Activated CD8-positive, alpha-beta memory T cell treated with anti-CD3 and anti-CD28 coated beads, Interleukin-2, amount 50 U/mL, for 4 hours (primary cell): ENCODE measurements at places on chromosomes 13 and 19.
A peak's percentile ranks its signal among the peaks of the same experiment; 100 is the strongest.

DNA sequence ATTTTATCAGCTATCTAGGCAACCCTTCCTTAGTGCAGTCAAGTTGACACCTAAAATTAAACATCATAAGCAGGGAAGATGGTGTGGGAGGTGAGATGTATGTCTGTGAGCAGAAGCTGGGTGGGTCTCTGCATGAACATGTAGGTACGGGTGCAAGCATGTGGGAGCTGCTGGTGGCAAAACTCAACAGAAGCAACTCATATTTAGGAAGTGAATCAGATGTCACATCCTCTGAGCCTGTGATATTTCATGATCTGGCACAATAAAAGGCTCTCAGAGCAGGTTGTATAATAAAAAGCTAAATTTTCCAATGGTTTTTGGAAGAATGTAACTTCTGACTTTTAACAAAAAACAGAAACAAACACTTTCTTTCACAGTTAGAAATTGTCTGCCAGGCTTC lies 44.4 kb downstream of the C1QTNF9 start:
- no peak for DNase-seq

DNA sequence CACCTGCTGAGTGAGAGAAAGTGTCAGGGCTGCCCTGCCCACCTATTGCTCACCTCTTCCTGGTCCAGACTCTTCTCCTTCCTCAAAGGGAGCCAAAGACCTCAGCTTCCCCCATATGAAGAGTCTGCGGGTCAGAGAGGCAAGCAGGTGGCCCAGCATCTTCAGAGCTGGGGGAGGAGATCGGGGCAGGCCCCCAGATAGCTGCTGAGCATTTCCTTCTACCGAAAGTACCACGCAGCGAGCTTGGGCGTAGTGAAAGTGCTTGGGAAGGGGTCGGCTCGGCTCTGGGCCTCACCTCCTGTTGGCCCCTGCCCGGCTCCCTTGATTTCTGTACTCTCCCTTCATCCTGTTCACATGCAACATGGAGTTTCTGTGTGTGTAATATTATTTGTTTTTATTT lies 12.2 kb upstream of the ZNF536 start:
- no peak for DNase-seq

- no peak for DNase-seq
These were observed 7.1 kb upstream of the ACTN4 start for GRCh38 chr19:38640368-38640767.

- no peak for DNase-seq
These were observed 40.9 kb upstream of the PSG9 start for GRCh38 chr19:43310221-43310620.

DNA sequence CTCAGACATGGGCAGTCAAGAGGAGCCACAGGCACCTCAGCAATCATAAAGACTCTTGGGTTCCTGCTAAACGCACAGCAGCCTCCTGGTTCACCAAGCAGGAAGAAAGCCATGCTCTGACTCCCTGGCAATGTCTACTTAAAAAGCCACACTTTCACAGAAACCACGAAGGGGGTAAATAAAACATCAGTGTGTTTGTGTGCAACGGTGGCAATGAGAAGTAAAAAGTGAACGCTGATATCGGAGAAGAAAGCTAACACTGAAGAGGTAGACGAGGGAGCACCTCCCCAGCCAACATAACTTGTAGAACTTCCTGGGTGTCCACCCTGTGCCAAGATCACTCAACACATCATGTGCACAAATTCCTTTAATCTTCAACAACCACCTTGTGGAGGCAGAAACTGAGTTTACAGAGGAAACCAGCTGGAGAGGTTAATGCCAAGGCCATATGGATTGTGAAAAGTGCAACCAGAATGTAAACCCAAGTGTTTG lies 30.2 kb downstream of the HSPH1 start:
- no peak for DNase-seq

- DNase-seq = peak; percentile 98
These were observed at the start of gene U2AF2 for GRCh38 chr19:55654868-55655647. U2AF2 (plus strand) TSS chr19:55655035; CDS start chr19:55655105, 70 bp downstream.

DNA sequence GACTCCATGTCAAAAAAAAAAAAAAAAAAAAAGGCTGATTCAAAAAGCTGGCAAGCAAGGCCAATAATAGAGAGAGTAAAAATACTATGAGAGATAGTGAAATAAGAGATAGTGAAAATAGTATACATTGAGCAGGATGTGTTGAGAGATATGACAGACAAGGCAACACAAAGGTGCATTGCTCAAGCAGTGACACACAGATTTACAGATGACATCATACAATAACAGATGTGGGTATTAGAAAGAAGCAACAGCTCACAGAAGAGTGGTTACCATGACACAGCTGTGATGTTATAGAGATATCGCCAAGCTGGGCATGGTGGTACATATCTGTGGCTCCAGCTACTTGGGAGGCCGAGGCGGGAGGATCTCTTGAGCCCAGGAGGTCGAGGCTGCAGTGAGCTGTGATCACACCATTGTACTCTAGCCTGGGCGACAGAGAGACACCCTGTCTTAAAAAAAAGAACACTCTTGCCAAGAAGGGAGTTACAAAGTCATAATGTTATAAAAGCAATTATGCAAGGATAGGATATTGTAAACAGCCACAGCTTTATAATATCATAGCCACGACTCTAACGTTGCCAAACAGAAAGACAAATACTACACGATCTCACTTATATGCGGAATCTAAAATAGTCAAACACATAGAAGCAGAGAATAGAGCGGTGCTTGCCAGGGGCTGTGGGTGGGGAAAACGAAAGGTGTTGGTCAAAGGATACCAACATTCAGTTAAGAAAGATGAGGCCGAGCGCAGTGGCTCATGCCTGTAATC lies 10.3 kb downstream of the TNFSF9 start:
- no peak for DNase-seq

DNA sequence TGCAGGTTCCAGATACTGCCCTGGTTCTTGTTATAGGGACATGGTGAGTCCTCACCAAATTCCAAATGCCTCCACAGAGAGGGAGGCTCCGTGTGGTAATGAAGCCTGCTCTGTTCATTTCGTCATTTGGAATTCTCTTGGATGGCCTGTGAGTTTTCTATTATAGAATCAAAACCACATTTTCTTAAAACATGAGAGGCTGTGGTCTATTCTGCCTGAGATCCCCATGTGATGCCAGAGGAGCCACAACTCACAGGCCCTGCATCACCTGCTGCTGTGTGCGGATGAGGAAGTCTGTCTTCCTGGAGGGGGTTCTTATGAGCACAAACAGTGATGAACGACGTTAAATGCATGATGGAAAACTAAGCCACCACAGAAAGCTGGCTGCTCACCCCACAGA lies 264.4 kb downstream of the UQCRFS1 start:
- DNase-seq = no peak

DNA sequence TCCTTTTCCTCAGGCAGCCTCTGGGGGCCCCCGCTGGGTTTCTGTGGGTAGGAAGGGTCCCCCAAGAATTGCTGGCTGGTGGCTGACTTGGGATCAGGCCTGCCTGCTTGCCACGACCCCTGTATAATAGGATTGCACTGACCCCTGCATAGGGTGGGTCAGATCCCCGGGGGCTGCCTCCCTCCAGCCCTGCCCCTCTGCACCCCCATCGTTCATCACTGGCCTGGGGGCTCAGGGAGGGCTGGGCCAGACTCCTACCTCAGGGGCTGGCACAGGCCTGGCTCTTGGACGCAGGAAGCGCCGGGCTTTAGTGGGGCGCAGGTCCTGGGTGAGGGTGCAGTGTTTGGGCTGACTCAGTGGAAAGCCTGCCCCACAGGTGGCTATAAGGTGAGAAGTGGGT lies 10.6 kb downstream of the NDUFB7 start:
- no peak for DNase-seq

GRCh38 chr13:44971656-44972595 lies 17.3 kb downstream of the NUFIP1 start:
- DNase-seq = no peak

DNA sequence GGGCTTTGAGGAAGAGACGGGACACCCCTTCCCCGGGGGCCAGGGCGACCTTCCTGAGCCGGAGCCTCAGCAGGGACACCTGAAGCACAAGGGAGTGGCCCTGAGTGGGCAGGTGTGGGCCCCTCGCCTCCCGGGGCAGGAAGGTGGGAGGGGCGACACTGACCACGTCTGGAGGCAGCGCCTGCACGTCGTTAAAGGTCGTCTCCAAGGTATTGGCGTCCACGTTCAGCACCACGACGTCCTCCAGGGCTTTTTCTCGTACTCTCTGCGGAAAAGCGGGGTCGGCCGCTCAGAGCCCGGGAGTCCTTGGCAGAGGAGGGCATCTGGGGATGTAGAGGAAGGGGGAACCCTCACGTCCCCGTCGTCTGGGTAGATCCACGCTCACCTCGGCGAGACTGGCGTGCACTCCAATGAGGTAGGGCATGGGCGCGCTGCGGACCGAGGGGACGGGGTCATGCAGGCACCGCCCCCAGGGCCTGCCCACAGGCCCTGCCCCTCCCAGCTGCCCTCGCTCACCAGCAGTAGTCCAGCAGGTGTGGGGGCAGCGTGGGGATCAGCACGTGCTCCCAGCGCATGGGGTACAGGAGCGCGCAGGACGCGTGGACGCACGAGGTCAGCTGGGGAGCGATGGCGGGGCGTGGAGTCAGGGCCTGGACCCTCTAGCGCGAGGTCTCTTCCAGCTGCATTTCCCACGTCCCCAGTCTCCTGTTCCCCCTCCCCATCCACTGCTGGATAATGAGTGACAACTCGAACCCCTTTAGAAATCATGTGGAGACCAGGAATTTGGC lies 6.1 kb downstream of the DENND1C start:
- no peak for DNase-seq

DNA sequence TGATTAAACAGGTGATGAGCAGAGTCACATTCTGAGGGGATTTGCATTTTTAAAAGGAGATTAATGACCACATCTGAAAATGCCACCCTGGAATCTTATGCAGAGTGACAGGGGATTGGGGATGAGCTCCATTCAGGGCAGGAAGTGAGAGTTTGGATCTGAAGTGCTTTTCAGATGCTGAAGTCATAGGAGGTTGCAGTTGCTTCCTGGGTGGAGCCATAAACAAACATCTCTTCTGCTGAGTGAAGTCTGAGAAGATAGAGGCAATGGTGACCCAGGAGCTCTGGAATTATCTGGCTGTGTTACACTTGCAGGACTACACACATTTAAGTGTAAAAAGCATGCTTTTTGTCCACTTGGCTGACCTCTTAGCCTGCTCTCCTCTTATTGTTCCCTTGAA lies 51.4 kb upstream of the PSG8 start:
- DNase-seq = no peak

DNA sequence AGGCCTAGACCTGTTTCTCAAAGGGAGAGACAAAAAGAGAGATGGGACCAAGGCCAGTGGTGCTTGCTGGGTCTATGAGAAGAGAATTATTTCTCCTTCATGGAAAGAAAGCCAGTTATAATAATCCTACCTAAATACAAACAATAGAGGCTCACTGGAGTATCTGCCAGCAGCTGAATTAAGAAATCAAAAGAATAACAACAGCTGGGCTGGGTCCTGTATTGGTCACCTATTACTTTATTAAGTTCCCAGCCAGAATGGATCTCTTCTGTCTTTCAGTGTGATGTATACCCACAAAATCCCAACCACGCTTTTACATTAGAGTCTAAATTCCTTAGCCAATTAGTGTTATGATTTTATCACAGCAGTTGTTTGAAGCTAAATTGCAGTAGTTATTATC lies 297.8 kb upstream of the DACH1 start:
- DNase-seq = no peak

GRCh38 chr13:97440598-97441170 lies 6.7 kb downstream of the RAP2A start:
- no peak for DNase-seq

DNA sequence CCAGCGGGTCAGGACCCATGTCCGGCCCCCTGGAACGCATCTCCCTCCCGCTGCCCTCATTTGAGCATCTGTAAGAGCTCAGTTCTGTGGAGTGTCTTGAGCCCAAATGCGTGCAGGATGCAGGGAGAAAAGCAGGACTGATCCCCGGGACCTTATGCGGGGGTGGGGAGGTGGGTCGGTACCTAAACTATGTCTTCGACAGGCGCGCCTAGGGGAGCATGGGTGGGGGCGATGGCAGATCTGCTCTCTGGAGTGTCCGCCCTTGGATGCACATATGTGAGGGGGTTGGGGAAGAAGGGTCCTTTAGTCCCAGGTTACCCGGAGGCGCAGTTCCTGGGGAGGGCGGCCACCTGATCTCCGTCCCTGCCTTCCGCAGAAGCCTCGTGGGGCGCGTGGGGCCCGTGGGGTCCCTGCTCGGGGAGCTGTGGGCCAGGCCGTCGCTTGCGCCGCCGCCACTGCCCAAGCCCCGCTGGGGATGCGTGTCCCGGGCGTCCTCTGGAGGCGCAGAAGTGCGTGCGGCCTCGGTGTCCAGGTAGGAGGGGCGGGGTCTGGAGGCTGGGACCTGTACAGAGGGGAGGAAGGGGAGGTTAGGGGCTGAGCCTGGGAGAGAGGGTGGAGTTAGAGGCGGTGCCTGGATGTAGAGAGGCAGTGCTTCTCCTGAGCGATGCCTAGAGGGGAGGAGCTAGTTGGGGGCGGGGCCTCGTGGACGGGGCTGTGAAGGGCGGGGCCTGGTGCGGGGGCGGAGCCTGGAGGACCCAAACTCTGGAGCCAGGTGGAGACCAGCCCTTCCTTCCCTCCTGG lies 2.9 kb downstream of the CILP2 start:
- peak; percentile 68 for DNase-seq

DNA sequence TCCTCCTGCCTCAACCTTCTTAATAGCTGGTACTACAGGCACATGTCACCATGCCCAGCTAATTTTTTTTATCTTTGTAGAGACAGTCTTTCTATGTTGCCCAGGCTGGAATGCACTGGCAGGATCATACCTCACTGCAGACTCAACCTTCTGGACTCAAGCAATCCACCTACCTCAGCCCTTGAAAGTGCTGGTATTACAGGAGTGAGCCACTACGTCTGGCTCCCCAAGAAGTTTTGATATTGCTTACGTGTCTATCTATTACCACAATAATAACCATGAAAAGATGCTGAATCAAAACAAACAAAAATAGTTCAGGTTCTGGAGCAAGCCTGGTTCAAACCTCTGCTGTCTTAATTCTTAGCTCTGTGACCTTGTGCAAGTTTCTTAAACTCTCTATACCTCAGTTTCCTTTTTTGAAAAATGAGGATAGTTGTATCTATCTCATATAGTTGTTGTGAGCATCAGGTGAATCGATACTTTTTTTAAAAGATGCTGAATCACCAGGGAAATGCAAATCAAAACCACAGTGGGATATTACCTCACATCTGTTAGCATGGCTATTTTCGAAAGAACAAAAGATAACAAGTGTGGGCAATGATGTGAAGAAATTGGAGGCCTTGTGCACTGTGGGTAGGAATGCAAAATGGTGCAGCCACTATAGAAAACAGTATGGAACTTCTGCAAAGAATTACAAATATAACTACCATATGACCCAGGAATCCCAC lies 19.0 kb upstream of the LEUTX start:
- DNase-seq = no peak
